ENCODE measurements at places on chromosomes 16 and 17.

- no peak for DNase-seq
Measured at GRCh38 chr16:82782715-82783251, 156.0 kb downstream of the CDH13 start.

DNA sequence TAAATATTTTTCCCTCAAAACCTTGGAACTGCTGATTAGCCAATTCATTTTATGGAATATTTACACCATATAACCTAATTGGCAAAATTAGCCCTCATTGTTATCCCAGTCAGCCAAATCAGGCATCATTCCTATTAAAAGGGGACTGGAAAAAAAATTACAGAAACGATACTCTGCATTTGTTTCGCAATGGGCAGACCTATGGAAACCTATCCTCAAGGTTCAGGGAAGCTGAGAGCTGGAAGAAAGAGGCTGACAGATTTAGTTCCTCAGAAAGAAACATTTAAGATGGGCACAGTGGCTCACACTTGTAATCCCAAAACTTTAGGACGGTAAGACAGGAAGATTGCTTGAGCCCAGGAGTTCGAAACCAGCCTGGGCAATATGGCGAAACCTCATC lies 85.6 kb upstream of the RPH3AL start:
- DNase-seq, result no peak

- peak; percentile 9 for DNase-seq
Measured at GRCh38 chr16:4244254-4245076, 2.6 kb upstream of the SRL start.

- DNase-seq, result no peak
Measured at GRCh38 chr17:11612956-11613355, 14.7 kb downstream of the DNAH9 start.

DNA sequence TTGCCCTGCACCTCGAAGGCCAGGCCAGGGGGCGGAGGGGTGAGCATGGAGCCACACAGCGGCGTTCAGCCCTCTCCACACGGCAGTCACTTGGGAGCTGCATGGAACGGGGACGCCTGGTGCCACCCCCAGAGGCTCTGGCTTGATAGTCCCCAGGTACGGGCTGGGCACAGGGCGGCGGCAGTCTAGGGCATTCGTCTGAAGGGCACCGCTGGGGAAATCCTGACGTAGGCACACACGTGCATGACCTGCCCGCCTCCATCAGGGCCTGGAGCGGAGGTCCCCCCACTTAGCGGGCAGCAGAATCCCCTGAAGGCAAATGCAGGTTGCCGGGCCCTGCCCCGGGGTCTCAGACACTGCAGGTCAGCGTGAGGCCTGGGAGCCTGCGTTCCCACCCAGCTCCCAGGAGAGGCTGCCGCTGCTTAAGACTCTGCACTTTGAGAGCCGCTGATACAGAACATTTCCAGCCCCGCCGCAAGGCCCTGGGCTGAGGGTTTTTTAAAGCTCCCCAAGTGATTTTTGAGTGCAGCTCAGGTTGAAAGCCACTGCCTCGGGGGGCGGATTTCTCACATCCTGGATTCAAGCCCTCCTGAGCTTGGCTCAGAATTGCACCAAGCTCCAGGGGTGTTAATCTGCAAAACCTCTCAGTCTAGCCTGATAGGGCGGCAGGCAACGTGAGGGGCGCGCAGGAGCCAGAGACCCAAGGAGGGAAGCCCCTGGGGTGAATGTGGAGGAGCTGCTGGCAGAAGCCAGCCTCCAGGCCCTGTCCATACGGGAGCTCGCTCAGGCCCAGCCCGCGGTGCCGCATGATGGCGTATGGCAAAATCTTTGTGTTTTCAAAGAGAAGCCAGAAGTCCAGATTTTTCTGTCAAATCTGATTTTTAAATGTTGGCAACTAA lies 182.3 kb upstream of the GSE1 start:
- DNase-seq, result no peak

- DNase-seq, result no peak
Measured at GRCh38 chr16:8931859-8932258, 31.8 kb downstream of the USP7 start.

DNA sequence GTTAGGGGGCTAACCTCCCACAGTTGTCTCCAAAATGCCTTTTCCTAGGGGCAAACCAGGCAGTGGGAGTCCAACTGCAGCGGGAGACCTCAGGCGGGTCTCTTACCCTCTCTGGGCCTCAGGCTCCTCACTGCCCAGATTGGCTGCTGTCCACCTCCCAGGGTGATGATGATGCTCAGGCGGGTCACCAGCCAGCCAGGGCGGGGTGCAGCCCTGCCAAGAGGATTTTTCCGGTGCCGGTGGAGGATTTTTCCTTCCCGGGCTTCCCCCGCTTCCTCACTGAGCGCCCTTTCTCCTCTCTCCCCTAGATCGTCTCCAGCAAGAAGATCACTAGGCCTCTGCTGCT lies 22.8 kb downstream of the CPNE2 start:
- no peak for DNase-seq

DNA sequence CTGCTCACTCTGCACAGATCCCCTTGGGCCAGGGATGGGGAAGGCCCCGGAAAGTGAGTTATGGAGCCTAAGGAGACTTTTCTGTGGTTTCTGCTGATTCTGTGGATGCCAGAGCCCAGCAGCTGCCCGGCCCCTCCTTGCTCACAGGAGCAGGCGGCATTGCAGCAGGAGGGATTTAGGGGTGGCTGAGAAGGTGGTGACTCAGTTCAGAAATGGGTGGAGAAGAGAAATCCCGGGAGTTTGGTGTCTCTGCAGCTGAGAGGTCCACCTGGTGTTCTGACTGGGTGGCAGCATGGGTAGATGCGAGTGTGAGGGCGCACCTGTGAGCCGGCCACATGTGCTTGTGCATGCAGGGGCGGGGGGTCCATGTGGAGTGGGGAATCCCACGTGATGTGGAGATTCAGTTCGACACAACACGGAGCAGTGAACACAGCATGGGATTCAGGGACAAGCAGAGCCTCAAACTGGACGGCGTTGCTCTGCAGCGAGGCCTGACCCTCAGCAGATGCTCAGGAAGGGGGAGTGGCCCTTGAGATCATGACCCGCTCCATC lies 16.0 kb upstream of the SPPL2C start:
- no peak for DNase-seq

DNA sequence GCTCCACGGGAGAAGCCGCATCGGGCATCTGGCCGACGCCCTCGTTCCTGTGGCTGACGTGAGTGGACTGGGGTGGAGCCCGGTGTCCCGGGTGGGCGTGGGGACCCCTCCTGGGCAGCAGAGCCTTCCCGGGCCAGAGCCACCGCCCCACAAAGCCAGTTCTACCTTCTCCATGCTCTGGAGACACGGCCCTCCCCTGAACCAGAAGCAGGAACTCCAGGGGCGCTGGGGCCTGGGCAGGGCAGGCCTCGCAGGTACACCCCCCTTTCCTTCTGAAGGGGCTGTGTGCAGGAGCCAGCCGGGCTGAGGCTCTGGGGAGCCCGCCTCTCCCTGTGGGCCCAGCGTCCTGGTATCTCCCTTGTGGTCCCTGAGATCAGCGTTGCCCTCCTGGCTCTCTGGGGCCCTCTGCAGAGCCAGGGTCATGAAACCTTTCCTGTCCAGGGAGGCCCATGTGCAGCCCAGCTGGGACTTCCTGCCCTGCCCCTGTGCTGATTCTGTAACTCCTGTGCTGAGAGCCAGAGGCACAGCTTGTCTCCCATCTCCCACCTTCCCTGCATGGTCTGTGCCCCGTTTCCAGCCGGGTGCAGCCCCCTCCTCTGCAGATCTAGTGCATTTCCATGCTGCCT lies 6.5 kb downstream of the PIGQ start:
- DNase-seq, result no peak

- no peak for DNase-seq
Measured at GRCh38 chr16:67454852-67455251, 23.9 kb downstream of the HSD11B2 start.

DNA sequence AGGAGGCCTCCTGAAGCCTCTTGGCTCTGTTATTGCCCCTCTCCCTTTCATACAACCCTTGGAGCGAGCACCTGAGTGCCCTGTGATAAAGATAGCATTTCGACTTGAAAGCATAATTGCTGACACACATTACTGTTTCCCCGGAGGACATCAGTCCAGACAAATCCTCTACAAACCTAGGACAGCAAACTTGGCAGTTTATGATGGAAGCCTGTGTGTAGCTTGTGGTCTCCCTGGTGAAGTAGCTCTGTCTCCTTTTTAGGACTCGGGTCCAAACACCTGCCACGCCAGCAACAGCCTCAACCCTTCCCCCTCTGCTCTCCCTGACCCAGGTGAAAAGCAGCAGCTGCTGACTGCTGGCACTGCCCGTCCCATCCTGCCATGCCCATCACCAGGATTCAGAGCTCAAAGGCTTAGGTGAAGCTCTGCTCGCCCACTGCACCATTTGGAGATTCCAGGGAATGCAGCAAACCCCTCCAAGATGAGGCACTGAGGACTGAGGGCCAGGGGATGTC lies 55.9 kb downstream of the IRX6 start:
- no peak for DNase-seq

DNA sequence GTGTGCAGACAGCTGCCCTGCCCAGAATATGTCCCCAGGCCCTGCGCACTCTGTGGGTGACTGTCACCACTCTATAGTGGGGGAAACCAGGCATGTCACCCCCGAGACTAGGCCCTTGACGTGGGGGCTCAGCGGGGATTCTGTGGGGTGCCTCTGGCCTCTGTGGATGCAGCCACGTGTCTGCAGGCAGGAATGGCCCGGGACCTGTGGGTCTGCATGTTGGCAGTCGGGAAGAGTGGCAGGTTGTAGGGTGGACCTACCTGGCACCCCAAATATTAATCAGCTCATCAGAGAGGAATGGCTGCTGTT lies 954 bp downstream of the IL32 start:
- no peak for DNase-seq

- DNase-seq, result no peak
Measured at GRCh38 chr17:9001559-9001958, 19.8 kb upstream of the NTN1 start.

DNA sequence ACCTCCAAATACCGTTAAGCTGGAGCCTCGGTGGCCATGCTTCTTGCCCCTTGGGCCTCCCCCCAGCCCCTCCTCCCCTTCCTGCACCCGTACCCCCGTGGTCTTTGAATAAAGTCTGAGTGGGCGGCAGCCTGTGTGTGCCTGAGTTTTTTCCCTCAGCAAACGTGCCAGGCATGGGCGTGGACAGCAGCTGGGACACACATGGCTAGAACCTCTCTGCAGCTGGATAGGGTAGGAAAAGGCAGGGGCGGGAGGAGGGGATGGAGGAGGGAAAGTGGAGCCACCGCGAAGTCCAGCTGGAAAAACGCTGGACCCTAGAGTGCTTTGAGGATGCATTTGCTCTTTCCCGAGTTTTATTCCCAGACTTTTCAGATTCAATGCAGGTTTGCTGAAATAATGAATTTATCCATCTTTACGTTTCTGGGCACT lies 928 bp downstream of the HBA1 start:
- peak; percentile 98 for DNase-seq

GRCh38 chr16:63323722-63324705 lies 1287.8 kb upstream of the CDH8 start:
- DNase-seq, result no peak

- DNase-seq, result no peak
Measured at GRCh38 chr16:50900391-50900942, 158.6 kb downstream of the CYLD start.

GRCh38 chr17:8126491-8127066 lies 2.7 kb upstream of the HES7 start:
- peak; percentile 42 for DNase-seq

DNA sequence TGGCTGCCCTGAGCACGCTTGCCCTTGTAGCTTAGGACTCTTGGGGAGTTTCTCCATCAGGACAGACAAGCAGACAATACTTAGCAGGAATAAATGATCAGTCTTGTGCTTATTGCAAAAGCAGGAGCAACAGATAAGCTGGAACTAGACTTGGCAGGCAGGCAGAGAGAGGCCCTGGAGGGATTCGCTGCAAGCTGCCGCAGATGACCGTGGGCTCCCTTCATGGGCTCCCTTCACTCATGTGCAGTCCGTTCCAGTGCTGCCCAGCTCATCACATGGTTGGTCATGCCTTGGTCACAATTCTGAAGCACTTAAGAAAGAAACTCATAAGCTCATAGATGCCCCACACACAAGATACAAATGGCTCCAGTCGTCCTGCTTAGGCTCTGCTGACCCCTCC lies 2.4 kb upstream of the SLC5A10 start:
- DNase-seq, result no peak

- DNase-seq, result peak; percentile 17
Measured at GRCh38 chr17:76397184-76397583, 12.8 kb downstream of the SPHK1 start.

- no peak for DNase-seq
Measured at GRCh38 chr16:19116711-19117449, 3.1 kb downstream of the ITPRIPL2 start.

DNA sequence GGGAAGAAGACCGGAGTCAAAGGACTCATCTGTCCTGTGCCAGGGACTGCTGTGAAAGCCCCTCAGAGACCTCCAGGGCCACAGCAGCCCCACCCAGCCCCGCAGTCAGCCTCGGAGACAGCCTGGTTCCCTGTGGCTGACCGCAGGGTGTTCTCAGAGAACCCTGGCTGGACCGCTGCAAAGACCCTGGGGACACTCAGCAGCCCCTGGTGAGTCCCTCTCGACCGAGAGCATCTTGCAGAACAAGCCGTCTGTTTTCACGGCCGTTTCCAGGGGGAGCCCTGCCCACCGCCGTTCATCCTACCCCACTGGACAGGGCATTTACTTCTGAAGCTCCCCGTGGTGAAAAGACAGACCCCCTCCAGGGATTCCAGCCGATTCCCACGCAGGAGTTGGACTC lies 10.3 kb downstream of the UBALD1 start:
- no peak for DNase-seq

- DNase-seq, result no peak
Measured at GRCh38 chr17:9676820-9677310, 31.5 kb downstream of the USP43 start.

DNA sequence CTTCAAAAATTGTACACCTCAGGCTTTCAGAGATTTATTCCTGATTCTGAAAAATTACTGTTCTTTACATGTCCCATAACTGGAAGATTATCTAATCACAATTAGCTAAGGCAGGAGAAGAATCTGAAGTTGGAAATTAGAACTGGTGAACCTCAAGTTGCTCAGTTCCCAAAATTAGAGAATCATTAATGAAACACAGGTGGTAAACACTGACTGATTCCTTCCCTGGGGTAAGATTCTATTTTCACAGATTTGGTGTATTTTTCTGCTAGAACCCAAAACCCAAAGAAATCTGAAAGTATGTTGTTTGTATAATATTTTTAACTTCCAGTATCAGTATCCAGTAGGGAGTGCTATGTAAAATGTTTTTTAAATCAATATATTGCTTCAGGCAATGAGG lies 25.7 kb downstream of the PHKB start:
- DNase-seq, result no peak

GRCh38 chr17:74432766-74433391 lies 991 bp downstream of the GPRC5C start:
- DNase-seq, result no peak

DNA sequence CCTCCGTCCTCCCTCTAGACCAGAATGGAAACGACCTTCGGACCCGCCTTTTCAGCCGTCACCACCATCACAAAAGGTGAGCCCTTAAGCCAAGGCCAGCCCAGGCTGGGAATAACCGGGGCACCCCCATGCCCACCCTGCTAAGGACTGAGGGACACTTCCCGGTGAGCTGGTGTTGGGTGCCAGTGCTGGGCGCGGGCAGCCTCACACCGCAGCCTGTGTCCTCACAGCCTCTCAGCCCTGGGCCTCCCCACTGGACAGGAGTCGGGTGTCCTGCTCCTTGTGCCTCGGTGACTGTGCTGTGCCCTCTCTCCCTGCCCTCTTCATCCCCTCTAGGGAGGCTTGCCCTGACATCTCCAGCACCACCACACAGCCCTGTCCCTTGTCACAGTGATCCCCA lies 10.3 kb downstream of the TRAF7 start:
- no peak for DNase-seq

- no peak for DNase-seq
Measured at GRCh38 chr16:31356566-31357323, 1.8 kb downstream of the ITGAX start.

- DNase-seq, result peak; percentile 64
Measured at GRCh38 chr17:45197555-45198334, 23.9 kb upstream of the FMNL1 start.
